ENCODE measurements at places on chromosomes 1 and 21.

DNA sequence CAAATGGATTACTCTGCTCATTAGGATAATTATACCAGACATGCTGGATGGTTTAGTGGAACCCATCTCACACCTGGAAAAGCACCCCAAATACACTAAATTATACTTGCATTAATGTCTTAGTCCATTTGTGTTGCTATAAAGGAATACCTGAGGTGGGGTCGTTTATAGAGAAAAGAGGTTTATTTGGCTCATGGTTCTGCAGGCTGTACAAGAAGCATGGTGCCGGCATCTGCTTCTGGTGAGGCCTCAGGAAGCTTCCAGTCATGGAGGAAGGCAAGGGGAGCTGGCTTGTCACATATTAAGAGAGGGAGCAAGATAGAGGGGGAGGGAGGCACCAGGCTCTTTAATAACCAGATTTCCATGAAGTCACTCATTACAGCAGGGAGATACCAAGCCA, 95.6 kb downstream of the MT1HL1 start:
- no peak for DNase-seq

DNA sequence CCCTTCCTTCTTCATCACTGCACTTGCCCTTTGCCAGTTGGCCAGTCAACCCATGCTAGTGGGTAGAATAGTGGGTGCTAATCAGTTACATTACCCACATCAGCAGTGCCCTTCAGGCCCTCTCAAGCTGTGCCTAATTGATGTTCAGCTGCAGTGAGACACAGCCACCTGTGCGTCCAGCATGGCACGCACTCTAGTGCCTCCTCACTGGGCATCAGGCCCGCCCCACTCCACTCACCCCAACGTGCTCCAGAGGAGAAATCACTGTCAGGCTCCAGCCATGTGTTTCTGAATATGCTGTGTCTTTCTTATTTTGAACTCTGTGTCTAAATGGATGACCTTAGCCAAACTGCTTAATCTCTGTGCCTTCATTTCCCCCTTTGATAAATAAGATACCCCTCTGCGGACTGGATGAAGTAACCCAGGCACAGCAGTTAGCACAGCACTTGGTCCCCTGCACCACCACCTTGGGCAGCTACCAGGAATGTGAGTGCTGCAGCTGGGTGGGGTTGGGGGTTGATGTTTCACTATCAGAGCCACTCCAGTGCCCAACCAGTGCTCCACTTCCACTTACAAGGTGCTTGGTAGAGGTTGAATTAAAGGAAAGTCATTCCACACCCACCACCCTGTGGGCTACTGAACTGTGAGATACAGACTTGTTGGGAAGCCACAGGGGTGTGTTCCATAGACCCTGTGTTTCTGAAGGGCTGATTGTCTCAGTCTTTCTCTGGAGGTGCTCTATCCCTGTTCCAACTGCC, 8.9 kb upstream of the ADORA3 start:
- DNase-seq = no peak

DNA sequence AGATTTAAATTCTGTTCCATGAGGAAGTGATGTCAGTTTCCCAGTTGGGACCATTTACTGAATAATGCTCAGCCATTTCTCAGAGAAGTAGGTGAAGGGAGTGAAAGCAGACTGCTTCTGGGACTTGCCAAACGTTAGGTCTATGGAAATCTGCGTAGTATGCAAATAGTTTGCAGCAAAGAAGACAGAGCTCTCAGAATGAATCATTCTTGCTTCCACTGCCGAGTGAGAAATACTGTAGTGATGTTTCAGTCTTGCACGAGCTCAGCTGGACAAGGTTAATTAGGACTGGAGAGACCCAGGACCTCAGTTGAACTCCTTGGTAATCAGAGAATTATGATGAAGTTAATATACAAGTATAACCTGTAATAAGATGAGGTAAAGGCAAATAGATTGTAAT, 317.7 kb upstream of the DAB1 start:
- no peak for DNase-seq

GRCh38 chr21:35932232-35932911, 128.0 kb downstream of the SETD4 start:
- peak; percentile 43 for DNase-seq

- peak; percentile 49 for DNase-seq
Measured at GRCh38 chr1:39925721-39926342, 24.1 kb upstream of the MYCL start.

GRCh38 chr1:28926629-28927265, 12.4 kb downstream of the EPB41 start:
- peak; percentile 71 for DNase-seq

DNA sequence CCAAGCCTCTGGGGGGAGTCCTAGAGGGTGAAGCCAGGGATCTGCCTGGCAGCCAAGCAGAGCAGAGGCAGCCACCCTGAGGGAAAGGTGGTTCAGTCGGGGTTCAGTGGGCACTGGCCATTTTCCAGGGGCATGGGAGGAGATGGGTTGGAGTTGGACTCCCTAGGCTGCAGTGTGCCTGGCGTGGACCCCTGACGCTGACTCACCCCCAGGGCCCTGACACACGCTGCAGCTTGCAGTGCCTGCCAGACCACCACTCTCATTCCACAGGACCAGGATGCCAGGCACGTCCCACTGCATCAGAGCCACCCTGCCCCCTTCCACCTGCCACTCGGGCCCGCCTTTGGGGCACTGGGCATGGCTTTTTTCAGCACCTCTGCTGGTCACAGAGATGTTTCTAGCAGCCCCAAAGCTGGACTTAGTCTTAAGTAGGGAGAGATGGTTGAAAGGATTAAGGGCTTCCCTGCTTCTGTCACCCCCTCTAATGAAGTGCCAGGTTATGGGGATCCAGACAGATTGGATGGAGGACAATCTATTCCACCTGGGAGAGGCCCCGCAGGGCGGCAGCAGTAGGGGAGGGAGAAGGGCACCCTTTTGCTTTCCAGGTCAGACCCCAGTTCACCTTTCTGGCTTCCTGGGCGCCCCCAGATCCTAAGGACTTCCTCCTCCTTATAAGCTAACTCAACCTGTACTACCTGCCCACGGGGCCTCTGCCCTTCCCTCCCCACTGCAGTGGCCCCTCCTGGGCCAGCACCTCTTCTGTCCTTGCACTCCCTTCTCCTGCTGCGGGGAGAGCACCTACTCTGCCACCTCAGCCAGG, 1.6 kb downstream of the SYT2 start:
- no peak for DNase-seq

- DNase-seq = no peak
Measured at GRCh38 chr1:235495551-235495950, 8.7 kb downstream of the B3GALNT2 start.

DNA sequence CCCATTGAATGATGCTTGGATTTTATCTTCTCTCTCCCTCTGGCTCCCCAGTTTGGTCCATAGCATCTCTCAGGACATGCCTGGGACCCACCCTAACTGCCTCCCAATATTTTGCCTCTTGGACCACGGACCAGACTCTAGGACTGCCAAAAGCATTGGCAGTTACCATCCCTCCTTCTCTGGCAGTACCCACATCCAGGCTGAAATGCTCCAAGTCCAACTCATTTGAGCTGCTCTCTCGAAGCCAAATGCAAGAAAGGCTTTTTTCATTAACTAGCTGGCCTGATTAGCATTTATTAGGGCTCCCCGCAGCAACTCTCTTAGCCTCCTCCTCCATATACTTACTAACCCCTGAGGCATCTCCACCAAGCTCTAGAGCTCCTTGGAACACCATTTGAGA, 140.0 kb upstream of the GRIK3 start:
- no peak for DNase-seq

DNA sequence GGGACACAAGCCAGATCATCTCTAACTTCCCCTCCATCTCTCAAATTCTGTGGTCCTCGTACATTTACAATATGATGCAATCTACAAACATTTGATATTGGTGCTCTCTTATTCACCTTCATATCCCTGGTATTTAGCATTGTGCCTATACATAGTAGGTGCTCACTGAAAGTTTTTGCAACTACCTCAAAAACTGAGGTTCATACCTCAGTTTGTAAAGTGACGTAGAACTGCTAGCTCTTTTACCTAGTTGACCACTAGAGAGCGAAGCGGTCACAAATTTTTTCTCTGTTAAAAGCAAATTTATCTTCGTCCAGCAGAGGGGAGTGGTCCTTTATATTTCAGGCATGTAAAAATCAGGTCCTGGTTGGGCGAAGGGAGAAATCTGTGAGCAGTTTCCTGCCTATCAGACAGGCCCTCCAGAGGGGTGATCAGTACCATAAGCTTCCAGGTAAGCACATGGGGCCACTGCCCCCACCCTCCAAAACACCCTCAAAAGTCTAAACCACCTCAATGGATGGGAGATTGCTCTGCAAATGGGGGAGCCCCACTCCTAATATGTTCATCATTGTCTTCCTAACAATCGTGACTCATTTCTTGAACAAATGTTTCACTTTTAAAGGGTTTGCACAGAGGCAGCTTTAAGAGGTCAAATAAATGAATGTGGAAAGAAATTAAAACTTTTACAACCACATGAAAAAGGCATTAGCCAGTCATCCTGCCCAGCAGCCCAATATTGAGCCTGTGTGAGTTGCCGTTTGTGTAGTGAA, 10.6 kb upstream of the HLCS start:
- no peak for DNase-seq

- DNase-seq = no peak
Measured at GRCh38 chr1:115188680-115189395, 99.5 kb upstream of the TSPAN2 start.

- no peak for DNase-seq
Measured at GRCh38 chr1:159669338-159669737, 45.1 kb downstream of the CRP start.

DNA sequence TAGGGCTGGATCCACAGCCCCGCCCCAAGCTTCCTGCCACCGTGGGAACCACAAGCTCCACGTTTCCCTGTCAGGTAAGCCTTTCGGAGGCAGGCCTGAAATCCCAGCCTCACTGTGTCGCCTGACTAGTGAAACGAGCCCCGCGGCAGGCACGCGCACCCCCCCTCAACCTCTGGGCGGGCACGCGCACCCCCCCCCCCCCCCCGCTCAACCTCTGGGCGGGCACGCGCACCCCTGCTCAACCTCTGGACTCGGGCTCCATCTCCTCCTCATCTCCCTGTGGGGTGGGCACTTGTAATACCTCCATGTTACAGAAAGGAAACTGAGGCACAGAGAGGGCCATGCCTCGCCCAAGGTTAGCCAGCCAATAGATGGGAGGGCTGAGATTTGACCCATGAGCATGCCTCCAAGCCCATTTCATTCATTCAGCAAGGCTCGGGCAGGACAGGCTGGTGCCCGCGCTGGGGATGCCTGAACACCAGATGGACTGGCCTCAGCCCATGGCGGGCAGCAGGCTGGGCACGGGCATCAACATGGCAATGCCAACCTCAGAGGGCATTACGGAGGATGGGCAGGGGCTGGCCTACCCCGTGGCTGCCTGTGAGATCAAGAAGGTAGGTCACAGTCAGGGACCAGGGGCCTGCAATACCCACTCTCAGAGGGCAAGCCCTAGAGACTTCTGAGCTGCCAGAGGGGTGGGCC, 4.7 kb downstream of the CFAP410 start:
- DNase-seq = no peak

GRCh38 chr21:32666258-32666657, 54.1 kb upstream of the CFAP298 start:
- DNase-seq = no peak

- no peak for DNase-seq
Measured at GRCh38 chr1:43277116-43277876, 7.5 kb downstream of the TMEM125 start.

- DNase-seq = no peak
Measured at GRCh38 chr1:39466413-39467107, 24.9 kb upstream of the BMP8A start.

DNA sequence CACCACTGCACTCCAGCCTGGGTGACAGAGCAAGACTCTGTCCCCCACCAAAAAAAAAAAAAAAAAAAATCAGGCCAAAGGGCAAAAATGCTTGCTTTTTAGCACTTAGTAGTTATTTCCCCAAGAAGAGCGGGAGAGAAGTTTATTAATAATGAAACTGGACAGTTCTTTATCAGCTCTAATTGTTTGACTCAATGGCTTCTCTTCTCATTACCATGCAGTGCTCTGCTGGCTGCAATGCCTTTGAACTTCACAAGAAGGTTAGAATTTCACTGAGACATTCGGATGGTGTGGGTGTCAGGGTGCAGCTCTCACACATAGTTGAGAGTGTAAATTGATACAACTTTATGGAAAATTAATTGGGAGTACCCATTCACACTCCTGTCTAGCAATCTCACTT, 63.7 kb downstream of the EDARADD start:
- no peak for DNase-seq

DNA sequence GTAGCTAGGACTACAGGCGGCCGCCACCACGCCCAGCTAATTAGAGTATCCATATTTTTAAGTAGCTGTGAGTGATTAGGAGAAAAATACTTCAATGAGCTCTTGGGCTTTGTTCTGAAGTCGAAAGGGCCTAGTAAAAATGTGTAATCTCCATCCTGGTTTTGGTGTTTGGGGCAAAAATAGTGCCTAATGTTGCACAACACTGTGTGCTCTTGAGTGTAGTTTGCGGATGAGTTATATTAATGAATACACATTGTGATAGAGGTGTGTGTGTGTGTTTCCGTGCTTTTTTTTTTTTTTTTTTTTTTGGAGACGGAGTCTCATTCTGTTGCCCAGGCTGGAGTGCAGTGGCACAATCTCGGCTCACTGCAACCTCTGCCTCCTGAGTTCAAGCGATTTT, 6.3 kb upstream of the ARID1A start:
- DNase-seq = no peak

- DNase-seq = no peak
Measured at GRCh38 chr21:14070049-14070893, 140.5 kb downstream of the LIPI start.

DNA sequence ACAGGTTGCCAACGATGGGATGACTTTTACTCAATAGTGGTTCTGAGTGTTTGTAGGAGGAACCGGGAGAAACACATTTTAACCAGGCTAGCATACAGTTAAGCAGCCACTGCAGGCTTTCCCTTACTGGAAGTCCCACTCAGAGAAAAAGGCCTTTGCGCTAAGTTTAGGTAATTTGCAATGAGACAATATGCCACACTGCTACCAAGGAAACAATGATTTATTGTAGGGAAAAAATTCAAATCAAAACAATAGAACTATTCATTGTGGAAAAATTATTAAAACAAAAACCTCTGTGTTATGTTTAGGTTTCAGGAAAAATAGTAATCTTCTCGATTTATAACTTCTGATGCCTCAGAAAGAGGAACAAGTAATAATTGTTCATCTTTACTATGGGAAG, 51.4 kb upstream of the CR2 start:
- no peak for DNase-seq

DNA sequence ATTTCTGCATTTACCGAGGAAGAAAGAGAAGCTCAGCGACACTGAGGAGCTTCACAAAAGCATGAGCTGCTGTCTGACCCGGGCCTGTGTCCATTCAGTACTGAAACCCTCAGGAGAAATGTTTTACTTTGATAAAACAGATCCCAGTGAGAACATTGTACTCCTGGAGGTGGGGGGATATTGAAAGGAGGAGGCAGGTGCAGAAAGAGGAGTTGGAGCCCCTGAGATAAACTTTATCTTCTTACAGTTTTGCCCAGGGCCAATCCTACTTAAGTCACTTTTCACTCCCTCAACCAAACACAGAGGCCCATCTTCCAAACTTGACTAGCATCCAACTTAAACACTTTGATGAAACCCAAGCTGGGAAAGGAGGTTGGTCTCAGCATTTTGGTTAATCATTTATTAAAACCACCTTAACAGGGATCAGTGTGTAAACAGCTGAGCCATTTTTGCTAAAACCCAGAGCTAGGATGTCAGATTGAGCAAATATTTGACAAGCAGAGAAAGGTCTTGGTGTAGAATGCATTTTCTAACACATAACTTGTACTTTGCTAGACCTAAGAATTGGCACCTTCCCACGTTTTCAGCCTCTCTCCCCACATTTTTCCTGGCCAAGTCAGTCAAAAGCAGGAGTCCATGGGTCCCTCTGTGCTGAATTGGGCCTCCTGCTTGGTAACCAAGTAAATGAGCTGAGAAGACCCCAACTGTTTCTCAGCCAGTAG, 32.5 kb upstream of the SARS1 start:
- DNase-seq = no peak

- no peak for DNase-seq
Measured at GRCh38 chr1:180265871-180266270, 35.8 kb downstream of the LHX4 start.
